ENCODE measurements at places on chromosomes 6 and 20.

DNA sequence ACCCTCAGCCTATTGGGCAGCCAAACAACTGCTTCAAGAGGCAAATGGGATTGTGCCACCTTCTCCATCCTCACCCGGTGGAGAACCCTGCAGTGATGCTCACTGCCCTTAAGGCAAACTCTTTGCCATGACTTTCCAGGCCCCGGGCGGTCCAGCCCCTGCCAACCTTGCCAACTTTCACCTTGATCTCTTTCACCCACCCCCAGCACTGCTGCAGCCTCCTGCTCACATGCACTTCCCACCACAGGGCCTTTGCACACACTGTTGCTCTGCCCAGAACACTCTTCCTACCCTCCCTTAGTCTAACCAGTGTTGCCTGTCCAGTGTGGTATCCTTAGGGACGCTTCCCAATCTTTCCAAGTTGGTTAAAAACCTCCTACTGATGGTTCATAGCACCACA lies 221.1 kb downstream of the EYA2 start:
- no peak for DNase-seq

DNA sequence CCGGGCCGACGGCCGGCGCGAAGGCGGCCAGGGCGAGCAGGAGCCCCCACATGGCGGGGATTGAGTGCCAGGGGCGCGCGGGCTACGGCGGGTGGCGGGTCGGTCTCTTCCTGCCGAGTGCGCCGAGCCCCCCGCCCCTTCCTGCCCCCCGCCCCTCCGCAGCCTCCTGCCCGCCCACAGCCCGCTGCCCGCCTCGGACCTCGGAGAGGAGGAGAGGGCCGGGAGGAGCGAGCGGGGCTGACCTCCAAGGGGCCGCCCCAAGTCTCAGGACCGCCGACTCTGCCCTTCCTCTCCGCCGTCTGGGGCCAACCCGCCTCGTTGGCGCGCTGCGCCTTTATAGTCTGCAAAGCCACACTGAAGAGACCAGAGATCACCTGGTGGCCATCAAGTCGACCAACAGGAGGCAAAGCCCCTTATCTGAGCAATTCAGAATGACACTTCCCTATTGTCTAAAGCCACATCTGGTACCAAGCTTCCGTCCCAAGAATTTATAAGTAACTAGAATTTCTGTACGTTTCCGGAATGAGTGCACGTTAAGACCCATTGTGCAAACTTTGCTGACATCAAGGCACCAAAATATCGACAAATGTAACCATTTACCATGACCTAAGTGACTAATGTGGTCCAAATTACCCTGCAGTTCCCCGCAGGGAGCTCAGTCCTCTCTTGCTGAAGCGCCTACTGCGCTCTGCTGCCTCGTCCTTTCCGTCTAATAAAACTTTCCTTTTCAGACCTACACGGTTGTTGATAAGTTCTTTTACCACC lies at the start of gene CPXM1:
TSS of gene CPXM1 (minus strand) at position 107 of the 765 bp plus-strand sequence. CDS start at position 52, 55 bp downstream.
- DNase-seq: no peak

DNA sequence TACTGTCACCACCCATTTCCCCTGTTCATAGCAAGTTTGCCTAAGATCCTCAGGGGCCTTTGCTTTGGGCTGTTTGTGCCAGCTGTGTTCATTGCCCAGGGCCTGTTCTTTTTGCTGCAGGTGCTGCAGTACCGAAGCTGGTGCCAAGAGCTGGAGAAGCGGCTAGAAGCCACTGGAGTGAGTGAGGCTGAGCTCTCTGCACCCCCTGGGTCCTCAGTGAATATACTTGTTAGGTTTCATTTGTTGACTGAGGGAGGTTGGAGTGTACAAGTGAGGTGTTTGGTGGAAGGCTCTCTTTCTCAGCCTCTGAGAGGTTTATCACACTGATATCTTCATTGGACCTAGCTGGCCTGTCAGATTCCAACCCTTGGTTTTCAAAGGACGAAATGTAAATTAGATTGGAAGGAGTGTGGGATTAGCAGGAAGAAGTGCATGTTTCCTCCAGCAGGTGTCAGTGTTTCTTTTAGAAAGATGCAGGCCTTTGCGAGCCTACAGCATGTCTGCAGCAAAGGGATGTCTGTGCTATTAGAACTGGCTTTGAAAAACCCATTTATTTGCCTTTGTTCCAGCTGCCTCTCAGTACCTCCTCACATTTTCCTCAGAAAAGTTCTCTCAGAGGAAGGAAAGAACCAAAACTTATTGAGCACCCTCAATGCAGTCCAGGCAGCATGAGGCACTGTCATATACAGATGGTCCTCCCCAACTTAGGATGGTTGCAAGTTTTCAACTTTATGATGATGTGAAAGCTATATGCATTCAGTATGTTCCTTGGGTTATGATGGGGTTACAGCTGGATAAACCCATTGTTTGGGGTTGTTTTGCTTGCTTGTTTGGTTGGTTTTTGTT lies 8.3 kb downstream of the CEP250 start:
- DNase-seq: no peak

GRCh38 chr20:64049878-64050260 lies 430 bp upstream of the SOX18 start:
- DNase-seq: no peak

- DNase-seq: no peak
These were observed 112.8 kb upstream of the JARID2 start for GRCh38 chr6:15132854-15133670.
